ENCODE measurements at places on chromosomes 11 and 22.
A peak's percentile ranks its signal among the peaks of the same experiment; 100 is the strongest.

- DNase-seq: no peak
Observed at GRCh38 chr11:71937826-71938225, 9.0 kb downstream of the RNF121 start.

GRCh38 chr22:32839831-32840584 is 38.5 kb downstream of the TIMP3 start:
- DNase-seq: peak; percentile 45

GRCh38 chr22:46612904-46613605 is 7.1 kb upstream of the GRAMD4 start:
- DNase-seq: peak; percentile 28

DNA sequence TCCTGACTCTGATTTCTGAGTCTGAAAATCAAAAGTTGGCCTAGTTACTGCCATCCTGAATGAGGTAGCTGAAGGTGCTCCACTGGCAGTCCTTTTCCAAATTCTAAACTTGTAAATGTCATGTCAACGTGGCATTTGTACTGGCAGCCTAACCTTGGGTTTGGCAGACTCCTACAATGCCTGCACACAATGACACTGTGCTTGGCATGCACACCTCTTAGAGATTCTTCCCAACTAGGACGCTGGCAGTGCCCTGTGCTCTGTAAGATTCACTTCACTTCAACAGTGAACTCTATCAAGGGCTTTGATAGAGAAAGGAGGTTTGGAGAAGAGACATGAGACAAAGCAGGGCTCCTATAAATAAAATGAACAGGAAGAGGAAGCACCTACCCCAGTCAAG is 21.9 kb upstream of the PPP2R1B start:
- no peak for DNase-seq

DNA sequence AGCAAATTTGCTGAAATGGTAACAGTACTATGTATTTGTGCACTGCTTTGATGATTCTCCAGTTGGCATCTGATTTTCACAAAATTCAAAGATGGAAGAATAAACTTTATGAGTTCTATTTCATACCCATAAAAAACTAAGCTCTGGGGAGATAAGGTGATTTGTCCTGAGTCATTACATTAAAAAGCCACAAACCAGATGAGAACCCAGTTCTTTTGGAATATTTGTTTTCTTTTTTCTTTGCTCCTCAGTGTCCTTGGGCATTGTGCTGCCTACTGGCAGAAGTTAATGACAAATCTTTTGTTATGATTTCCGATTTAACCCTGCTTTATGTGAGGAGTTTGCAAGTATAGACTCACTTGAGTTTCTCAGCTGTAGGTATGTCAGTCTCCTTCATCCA is 45.4 kb upstream of the AMOTL1 start:
- no peak for DNase-seq

DNA sequence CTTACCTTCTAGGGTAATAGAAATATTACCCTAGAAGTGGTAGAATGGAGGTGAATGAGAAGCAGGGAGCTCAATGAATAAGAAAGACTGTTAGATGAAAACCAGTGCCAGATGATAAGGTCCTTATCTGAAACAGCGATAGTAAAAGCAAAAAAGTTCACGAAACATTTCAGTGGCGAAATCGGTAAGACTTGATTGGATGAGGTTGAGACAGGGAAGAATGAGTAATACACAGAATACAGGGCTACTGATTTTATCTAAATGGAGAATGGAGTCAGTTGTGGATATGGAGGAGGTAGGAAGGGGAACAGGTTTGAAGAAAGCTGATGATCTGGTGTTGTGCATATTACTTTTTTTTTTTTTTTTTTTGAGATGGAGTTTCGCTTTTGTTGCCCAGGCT is 96.5 kb downstream of the GALNT18 start:
- no peak for DNase-seq

GRCh38 chr11:57273448-57274058 is 36.5 kb upstream of the APLNR start:
- no peak for DNase-seq

DNA sequence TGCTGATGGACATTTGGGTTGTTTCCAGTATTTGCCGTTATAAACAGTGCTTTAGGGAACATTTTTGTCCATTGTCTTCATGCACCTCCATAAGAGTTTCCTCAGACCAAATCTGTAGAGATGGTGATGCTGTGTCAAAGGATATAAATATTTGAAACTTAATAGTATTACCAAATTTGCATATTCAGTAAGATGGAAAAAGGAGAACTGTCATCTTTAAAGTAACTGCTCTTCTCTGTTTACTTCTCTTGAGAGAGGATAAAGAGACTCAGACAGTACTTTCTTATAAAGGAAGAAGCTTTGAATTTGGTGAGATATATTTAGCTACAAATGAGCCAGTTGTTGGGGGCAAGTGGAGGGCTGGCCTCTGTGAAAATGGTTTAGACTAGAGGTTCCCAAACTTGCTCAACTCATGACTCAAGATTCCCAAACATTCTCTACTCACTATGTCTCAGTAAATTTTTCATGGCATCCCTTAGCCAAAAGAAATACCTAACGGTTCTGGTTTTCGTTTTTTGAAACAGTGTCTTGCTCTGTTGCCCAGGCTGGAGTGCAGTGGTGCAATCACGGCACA is 26.2 kb downstream of the SHISA8 start:
- no peak for DNase-seq

- DNase-seq: no peak
Observed at GRCh38 chr11:69924308-69925161, 105.3 kb upstream of the FGF3 start.

GRCh38 chr11:128551058-128551457 is 36.3 kb downstream of the ETS1 start:
- DNase-seq: no peak

GRCh38 chr11:118229274-118229847 is 4.5 kb upstream of the JAML start:
- no peak for DNase-seq

GRCh38 chr22:19494676-19495173 is 15.0 kb downstream of the CDC45 start:
- DNase-seq: no peak

DNA sequence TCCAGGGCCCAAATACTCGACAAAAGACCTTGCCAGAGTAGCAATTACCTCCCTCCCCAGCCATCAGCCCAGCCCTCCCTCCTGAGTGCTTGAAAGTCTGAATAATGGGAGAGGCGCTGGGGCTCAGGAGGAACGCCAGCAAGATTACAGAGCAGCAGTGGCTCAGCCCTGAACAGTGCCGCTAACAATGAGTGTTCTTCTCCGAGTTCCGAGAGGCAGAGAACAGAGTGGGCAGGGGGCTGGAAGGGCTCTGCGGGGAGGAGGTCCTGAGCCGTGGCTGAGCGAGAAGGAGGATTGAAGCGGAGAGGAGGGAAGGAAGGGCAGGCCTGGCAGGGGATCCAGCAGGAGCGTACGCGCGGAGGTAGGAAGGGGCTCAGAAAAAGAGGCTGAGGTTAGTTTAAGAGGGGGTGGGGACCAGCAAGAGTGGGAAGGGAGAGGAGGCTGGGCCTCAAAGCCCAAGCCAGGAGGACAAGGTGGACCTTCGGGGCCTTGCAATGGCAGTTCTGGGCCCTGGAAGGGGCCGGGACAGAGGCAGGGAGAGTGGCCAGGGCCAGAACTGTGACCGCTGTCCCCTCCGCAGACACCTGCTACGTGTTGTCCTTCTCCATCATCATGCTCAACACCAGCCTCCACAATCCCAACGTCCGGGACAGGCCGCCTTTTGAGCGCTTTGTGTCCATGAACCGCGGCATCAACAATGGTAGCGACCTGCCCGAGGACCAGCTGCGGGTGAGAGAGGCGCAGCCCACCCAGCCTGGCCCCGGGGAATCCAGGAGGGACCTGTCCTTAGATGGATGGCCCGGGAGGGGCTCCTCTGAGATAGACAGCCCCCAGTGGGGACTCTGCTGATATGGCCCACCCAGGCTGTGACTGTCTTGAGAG is 20.6 kb downstream of the CYTH4 start:
- no peak for DNase-seq

GRCh38 chr11:19472679-19473078 is 231.9 kb upstream of the E2F8 start:
- no peak for DNase-seq

GRCh38 chr11:2135018-2135569 is 4.1 kb downstream of the IGF2 start:
- no peak for DNase-seq

- DNase-seq: no peak
Observed at GRCh38 chr11:47184711-47185304, 1.4 kb downstream of the PACSIN3 start.

Measured in erythroblast (primary cell).